ENCODE measurements at places on chromosomes 2 and 18.

GRCh38 chr2:161631855-161632391 is 7.7 kb downstream of the SLC4A10 start:
- DNase-seq, result no peak

DNA sequence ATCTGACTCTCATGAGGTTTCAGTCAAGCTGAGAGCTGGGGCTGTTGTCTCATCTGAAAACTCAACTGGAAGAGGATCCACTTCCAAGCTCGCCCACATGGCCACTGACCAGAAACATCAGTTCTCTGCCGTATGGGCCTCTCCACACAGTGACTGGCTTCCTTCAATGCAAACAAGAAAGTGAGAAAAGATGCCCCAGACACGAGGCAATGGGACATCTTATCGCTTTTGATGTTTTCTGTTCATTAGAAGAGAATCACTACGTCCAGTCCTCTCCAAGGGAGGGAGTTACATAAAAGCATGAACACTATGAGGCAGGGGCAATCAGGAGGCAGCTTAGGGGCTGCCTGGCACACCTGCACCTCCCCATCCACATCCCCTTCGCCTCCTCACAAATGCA is 307.1 kb upstream of the EPAS1 start:
- DNase-seq, result no peak

DNA sequence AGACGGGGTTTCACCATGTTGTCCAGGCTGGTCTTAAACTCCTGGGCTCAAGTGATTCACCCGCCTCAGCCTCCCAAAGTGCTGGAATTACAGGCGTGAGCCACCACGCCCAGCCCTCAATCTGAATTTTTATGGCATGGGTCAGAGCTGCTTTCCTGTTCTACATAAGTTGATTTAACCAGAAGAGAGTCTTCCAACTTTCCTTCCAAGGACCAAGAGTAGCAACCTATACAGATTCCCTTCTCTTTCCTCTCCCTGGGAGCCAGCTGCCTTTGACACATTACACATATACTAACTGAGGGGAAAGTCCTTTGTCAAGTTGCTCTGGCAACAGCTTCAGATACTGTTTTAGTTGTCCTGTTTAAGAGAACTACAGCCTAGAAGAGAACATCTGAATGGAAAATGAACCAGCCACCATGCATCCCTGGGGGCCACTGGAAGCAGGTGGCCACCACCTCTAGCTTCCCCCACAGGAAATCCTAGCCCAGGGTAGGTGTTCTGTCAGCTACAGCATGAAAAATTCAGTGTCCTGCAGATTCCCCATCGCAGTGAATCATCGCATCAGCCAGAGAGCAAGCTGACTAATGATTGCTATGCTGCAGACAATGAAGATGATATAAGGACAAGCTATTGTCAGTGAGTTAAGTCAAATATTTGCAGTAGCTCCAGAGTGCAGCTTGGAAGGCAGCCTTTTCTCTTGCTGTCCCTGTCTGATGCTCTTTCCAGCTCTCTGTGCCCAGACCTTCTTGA is 62.9 kb downstream of the POMC start:
- no peak for DNase-seq

DNA sequence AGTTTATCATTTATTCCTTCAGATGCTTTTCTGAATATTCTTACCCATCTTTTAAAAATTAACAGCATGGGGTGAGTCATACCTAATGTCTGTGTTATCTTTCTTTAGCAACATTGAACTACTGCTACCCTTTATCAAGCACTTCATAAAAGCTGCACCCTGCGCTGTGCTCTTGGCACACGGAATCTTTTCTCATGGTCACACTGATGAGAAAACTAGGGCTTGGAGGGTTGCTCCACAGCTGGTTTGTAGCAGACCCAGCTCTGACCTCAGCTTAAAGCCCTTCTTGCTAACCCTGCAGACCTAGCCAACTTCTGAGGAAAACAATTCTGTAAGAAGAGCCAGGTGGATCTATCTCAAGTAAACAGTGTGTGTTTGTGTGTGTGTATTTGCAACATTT is 106.3 kb downstream of the RNF144A start:
- no peak for DNase-seq

DNA sequence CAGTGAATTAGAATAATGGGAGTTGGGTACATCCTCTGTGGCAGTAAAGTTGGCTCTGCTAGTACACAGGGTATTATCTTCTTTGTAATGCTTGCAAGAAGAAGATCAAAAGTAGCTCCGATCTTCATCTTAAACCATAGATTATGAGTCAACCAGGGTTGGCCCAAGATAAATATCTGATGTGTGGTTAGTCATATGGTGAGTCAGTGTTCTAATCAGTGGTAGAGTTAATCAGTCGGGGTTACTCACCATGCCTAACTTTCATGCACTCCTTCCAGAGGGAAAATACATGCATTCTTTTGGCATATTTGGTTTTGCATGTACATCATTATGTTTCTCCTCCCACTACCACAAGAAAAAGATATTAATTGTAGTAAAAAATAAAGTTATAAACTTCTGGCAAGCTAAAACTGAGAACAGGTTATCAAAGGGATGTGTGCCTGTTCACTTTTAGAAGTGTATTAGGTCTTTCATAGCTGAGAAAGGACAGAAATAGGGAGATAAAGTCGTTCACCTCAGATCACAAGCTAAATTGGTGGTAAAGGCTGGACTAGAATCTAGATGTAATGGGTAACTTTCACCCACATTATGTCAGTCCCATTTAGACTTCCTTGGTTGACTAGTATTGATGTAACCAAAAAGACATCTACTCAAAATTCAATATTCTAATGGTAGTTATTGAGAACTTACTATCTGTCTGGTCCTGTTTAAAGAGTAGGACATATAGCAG is 684.4 kb downstream of the IRS1 start:
- DNase-seq, result no peak

DNA sequence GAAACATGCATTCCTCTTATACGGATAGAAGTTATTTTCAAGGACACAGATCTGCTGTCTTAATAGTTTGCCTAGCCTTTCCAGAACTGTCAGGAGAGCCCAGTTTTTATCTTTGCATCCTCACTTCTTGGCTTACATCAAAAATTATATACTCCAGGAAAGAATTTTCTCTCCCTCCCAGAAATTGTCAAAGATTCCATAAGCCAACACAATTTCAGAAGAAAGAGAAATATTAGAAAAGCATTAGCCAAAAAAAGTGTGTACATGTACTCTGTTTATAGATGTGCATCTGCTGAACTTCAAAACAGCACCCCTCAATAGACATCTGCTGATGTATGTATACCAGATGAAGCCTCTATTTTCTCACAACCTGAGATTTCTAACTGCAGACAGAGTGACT is 210.4 kb downstream of the METTL4 start:
- DNase-seq, result no peak

- no peak for DNase-seq
Measured at GRCh38 chr18:26487437-26487836, 60.9 kb downstream of the KCTD1 start.

GRCh38 chr2:128474962-128475361 is 156.3 kb upstream of the HS6ST1 start:
- no peak for DNase-seq

Data from CD8-positive, alpha-beta T cell (primary cell).